IPS DF 19.7 (cell line): ENCODE measurements at places on chromosomes 5 and 9.

DNA sequence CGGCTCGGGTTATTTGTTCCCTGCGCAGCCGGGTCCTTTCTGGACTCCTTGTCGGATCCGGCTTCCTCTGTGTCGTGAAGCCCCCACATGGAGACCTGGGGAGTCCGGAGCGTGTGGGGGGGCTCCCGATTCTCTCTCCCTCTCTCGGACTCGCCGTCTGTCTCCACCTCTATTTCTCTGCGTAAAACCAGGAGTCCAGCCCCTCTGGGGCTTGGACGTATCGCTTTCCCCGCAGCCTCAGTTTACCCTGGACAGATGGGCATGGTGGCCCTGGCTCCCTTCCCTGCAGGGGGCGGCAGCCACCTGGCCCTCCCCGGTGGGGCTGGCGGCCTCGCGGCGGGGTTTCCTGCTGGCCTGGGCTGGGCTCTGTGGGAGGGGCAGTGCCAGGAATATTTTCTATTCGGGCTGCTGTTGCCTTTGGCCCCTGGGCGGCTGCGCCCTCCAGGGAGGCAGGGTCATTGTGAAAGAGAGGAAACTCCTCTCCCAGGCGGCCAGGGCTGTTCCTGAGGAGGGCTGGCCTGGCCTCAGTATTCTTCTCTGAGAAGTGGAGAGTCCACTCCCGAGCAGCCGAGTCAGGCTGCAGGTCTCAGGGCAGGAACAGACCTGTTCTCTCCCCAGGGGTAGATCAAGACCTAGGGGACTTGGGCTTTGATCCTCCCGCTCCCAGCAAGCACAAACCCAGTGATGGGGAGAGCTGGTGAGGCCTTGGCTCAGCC, 665 bp downstream of the ASS1 start:
- DNase-seq = no peak

GRCh38 chr9:85610074-85610860, 131.5 kb downstream of the AGTPBP1 start:
- DNase-seq = peak; percentile 35

GRCh38 chr5:37400501-37400900, 21.4 kb downstream of the WDR70 start:
- DNase-seq = no peak

DNA sequence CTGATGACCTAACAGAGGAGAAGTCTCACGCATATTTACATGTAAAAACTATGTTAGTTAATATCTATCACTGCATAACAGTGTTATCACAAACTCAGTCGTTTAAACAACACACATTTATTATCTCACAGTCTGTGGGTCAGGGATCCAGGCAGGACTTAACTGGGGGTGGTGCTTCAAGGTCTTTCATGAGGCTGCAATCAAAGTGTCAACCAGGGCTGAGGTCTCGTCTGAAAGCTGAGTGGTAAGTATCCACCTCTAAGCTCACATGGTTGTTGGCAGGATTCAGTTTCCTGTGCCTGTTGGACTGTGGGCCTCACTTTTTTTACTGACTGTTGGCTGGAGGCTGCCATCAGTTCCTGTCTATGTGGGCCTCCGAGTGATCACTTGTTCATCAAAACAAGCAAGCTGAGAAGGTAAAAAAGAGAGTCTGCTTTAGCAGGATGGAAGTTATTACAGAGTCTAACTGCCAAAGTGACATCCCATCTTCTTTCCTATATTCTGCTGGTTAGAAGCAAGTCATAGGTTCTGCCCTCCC, 188.6 kb downstream of the CARTPT start:
- DNase-seq = no peak

DNA sequence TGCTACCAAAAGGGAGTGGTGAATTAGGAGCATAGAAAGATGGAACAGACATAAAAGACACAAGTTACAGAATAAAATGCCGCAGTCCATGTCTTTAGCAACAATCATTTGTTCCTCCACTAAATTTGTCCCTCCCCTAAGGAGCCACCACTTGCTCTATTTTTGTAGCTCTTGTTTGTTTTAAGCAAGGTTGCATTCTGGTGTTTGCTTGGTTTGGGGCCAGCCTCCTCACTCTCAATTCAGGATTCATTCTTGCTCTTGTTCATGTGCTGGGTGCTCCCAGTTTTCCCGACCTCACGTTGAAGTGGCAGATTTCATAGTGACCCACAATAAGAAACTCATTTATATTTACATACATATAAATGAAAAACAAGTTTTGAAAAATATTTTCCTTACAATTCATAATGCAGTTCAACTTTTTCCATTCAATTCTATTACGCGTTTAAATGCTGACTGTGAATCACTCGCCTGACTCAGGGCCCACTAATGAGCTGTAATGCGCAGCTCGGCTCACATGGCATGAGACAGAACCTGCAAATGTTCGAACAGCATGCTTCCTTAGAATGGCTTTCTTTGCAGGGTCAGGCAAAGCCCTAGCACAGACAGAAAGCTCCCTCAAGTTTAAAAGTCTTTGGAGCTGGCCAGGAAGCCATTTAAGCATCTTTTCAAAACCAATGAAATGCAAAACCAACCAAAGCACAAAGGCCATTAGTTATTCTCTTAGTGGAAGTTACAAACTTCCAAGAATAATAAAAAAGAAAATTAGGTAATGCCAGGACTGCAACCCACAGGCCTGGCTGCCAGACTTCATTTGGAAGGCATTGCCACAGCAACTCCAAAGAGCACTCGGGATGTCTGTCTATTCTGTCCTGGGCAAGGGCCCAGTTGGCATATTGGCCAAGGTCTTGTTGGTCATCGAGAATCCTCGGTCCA, 41.7 kb downstream of the RETREG1 start:
- no peak for DNase-seq

DNA sequence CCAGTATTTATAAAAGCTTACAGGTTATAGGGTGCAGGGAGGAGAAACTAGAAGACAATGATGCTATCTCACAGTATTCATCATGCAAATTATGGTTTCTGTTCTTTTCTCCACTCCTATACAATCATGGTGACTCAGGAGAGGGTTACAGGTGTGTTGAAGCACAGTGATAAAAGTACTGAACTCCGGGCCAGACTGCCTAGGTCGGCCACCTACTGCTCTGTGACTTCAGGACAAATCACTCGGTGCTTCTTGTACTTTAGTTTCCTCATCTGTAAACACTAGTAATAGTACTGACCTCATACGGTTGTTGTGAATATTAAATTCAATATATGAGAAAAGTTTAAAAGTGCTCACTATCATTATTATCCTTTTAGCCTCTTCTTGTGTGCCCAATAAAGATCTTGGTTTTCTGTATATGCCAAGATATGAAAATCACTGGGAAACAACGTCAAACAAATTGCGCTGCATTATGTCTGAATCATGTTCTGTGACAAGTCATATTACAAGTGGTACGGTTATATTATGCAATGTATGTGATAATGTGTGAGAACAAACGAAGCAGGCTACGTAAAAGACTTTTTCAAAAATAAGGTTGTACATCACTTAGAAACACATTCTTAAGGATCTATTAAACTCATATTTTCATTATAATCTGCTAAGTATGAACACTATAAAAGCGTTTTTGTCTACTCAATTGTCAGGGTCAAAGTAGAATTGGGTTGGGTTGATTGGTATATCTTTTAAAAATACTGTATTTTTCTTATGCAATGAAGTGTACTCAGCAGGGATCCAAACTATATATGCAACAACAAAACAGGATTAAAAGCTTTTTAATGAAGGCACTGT, 153.3 kb downstream of the EFNA5 start:
- DNase-seq = no peak

DNA sequence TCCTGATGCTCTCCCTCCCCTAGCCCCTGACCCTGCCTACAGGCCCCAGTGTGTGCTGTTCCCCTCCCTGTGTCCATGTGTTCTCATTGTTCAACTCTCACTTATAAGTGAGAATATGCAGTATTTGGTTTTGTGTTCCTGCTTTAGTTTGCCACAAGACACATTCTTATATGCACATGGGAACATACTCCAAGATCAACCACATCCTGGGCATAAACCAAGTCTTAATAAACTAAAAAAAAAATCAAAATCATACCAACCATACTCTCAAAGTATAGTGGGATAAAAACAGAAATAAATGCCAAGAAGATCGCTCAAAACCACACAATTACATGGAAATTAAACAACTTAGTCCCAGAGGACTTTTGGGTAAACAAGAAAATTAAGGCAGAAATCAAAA, 11.2 kb upstream of the ZCCHC9 start:
- no peak for DNase-seq

- no peak for DNase-seq
Measured at GRCh38 chr9:70477907-70478480, 63.5 kb upstream of the KLF9 start.

GRCh38 chr9:136044971-136045594, 50.0 kb downstream of the NACC2 start:
- no peak for DNase-seq

GRCh38 chr9:34809504-34810186, 99.7 kb upstream of the CCL21 start:
- peak; percentile 59 for DNase-seq

DNA sequence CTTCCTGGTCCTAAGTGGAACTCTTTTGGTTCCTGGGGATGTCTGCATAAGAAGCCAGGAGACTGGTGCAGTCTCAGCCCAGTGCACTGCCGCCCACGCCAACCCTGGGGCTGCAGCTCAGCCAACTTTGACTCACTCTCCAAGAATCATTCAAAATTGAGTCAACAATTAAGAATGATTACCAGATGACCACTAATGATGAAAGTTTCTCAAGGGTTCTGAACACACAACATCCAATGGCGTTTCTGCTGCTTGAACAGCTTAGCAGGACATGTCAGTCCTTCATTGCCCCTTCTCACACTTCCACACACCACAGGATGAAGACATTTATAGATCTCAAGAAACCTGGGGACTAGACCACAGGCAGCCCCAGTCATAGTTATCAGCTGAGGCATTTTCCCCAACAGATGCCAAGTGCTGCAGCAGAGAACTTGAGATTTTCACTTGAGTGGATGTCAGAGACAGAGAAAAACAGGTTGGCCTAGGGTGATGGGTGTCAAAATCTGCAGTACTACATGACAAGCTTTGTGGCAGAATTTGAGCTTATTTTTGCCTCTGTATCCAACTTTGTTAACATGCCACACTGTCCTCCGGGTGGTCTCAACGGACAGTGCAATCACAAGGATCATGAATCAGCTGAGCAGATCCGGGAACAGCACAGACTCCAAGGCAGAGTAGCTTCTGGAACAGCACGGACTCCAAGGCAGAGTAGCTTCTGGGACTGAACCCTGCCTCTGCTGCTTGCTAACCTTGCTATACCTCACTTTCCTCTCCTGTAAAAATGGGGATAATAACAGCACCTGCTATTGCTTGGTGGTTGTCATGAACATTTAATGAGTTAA, 356.1 kb downstream of the SPOCK1 start:
- no peak for DNase-seq

DNA sequence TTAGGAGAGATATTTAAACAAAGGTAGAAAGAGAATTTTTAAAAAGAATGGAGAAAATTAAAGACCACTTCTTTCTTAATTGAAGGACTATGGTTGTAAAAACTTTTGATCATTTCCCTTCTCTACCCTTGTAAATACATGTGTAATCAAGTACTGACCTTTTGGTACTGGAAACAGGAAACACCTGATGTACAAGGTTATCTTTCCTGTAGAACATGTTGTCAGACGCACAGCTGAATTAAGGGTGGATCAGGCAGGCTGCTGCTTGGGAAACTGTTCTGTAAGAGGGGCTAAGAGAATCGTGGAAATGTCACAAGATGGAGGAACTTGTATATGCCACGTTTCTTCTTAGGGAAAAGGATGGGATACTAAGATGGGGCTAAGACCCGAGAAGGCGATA, 341.6 kb downstream of the ZNF608 start:
- DNase-seq = no peak

GRCh38 chr9:137458194-137459151, 661 bp downstream of the NSMF start:
- no peak for DNase-seq

- no peak for DNase-seq
Measured at GRCh38 chr9:106350777-106351176, 512.2 kb upstream of the ZNF462 start.

DNA sequence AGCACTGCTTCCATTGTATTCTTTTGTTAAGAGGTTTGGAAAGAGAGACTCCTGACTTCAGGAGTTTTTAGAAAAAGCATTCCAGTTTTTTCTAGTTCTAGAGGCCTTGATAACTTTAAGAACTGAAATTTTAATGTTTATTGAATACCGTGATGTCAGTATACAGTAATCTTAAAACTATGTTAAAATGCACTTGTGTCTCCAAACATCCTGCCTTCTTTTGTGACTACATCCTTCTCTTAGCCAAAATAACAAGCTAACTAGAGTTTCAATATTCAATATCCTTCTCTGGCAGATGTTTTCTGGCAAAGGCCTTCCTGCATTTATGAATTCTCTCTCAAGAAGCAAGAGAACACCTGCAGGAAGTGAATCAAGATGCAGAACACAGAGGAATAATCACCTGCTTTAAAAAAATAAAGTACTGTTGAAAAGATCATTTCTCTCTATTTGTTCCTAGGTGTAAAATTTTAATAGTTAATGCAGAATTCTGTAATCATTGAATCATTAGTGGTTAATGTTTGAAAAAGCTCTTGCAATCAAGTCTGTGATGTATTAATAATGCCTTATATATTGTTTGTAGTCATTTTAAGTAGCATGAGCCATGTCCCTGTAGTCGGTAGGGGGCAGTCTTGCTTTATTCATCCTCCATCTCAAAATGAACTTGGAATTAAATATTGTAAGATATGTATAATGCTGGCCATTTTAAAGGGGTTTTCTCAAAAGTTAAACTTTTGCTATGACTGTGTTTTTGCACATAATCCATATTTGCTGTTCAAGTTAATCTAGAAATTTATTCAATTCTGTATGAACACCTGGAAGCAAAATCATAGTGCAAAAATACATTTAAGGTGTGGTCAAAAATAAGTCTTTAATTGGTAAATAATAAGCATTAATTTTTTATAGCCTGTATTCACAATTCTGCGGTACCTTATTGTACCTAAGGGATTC, 43.1 kb downstream of the NDFIP1 start:
- DNase-seq = no peak

- no peak for DNase-seq
Measured at GRCh38 chr9:101508211-101508610, 25.4 kb upstream of the RNF20 start.

GRCh38 chr9:91676046-91676445, 252.4 kb upstream of the NFIL3 start:
- no peak for DNase-seq

- no peak for DNase-seq
Measured at GRCh38 chr5:127858116-127858784, 155.1 kb downstream of the CCDC192 start.

- no peak for DNase-seq
Measured at GRCh38 chr5:79464695-79465332, 49.1 kb downstream of the HOMER1 start.

DNA sequence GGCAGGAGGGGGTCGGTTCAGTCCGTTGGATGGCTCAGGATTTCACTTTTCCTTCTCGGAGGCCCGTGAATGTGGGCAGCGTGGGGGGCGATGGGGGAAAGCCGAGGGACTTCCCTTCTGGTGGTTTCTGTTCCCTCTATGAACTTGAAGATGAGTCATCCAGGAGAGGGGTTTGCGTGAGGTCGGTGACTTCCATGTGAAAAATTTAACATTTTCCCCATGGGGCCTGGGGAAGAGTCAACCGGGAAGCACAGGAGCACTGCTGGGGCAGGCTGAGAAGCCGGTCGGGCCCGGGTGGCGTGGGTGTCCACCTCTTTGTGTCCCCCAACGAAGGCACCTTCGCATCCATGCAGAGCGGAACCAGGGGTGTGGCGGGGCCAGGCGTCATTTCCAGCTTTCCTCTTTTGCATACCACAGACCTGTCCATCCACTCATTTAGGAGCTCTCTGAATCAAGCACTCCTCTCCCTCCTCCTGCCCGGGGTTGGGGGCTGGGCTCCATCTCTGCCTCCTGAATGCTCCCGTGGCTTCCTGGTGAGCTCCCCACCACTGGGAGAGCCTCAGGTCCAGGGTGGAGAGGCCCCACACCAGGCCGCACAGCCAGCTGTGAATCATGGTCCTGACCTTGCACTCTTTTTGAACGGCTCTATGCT, 68.4 kb downstream of the ANKRD33B start:
- no peak for DNase-seq
